M059J (cell line): ENCODE measurements at places on chromosomes 16 and 17. TPM values are rescaled to one million over a fixed set of nuclear protein-coding genes. Genes with fewer than 3 reads are reported as not detected.

The HOXB6 gene
- total RNA-seq, result 6.2 and 9.4 TPM in 2 replicates

GRCh38 chr17:79844869-79845600 lies 5.8 kb upstream of the CBX4 start:
- DNase-seq, result no peak

DNA sequence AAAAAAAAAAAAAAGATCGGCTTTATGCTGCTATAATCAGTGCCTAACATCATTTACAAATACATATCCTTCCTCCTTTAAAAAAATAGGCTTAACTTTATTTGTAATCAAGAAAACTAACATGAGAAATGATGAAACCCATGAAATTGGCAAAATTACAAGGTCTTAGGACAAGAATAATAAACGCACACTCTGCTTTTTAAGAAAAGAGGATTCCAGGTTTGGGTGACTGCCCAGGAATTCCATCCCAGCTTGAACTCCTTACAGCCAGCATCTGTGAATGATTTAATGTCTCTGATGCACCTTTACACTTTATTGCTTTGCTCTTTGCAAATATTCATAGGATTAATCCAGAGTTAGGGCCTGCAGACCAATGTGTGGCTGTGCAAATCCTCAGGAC lies 196.0 kb downstream of the CBLN1 start:
- peak; percentile 67 for DNase-seq

The C16orf89 gene
- 0.17 TPM in 1 of 2 replicates, not detected in the other for total RNA-seq

DNA sequence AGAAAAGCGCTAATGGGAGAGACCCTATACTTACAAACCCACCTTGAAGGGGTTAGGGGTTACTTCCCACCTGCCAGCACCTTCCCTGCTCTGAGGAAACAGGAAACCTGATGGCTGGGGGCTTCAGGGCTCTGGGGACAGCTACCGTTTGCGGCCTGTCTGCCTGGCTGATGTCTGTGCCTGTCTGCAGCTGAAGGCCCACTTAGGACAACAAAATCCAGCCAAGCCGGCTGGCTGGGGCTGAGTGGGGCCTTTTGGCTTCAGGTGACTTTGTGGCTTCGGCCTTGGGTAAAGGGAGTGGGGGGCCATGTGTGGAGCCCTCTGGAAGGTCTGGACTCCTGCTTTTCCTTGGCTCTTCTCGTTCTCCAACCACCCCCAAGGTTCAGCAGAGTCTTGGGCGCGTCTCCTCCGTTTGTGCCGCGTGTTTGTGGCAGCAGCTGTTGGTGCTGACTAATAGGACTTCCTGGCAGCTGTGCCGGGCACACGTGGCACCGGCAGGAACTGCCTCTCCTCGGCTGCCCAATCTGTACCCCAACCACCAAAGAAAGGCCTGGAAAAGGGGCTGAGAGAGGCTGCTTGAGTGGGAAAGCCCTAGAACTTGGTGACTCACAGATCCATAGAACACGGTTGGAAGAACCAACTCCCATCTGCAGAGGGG lies 186.7 kb downstream of the MSI2 start:
- DNase-seq, result peak; percentile 73

DNA sequence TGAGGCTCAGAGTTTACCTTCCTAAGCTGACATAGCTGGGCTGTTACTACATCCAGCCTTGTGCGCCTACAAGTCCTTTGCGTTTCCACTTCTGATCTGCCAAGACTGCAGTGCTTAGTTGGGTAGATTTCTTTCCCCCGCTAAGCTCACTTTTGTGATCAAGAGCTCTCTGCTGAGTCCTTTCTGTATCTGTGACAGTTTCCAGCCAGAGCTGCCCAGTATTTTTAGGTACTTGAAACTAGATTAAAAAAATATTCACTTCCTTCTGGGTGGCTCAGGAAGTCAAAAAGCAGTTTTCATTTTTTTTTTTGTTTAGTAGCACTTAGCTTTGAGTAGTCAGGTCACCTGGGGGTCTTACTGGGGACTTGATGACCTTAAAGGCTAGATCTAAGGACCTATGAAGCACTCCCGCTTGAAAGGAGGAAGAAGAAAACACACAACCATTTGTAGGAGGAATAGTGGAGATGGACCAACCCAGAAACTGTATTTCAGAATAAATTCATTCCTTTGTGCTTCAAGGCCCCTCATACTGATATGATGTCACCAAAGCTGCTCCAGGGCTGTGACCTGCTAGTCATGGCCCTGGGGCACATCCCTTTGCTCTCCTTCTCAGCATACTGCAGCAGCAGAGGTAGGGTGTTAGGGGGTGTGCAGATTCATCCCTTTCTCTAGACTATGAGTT lies 75.6 kb upstream of the HNF1B start:
- DNase-seq, result no peak

The GPRC5B gene
- total RNA-seq, result 0.86 and 3.2 TPM in 2 replicates

DNA sequence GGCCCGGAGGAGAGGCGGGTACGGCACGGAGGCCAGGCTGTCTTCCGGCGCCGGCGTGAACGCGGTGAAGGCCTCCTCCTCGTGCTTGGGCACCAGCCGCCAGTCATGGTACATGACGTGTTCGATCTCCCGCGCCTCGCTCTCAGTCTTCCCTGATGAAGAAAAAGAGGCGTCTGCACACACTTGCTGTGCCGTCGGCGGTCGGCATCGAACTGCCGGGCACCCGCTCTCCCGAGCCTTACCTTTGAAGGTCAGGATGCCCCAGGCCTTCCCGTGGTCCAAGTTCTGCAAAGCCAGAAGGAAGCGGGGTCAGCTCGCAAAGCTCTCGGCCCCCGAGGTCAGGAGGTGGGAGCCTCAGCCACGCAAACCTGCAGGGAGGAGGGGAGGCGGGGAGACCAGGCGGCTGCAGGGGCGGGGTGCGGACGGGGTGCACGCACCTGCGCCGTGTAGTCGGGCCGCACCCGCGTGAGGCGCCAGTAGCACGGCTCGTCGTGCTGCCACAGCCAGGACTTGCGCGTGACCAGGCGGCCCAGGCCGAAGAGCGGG lies at the start of gene EME2:
Gene EME2 (plus strand): TSS at position 449 of the 546 bp plus-strand sequence. CDS start 418 bp downstream, outside the sequence.
- DNase-seq, result no peak

The SLC13A2 gene
- not detected in 2 replicates for total RNA-seq

GRCh38 chr17:59456428-59456827 lies 109.0 kb upstream of the DHX40 start:
- no peak for DNase-seq

The ABCC3 gene
- total RNA-seq, result 9.3 and 13.3 TPM in 2 replicates

DNA sequence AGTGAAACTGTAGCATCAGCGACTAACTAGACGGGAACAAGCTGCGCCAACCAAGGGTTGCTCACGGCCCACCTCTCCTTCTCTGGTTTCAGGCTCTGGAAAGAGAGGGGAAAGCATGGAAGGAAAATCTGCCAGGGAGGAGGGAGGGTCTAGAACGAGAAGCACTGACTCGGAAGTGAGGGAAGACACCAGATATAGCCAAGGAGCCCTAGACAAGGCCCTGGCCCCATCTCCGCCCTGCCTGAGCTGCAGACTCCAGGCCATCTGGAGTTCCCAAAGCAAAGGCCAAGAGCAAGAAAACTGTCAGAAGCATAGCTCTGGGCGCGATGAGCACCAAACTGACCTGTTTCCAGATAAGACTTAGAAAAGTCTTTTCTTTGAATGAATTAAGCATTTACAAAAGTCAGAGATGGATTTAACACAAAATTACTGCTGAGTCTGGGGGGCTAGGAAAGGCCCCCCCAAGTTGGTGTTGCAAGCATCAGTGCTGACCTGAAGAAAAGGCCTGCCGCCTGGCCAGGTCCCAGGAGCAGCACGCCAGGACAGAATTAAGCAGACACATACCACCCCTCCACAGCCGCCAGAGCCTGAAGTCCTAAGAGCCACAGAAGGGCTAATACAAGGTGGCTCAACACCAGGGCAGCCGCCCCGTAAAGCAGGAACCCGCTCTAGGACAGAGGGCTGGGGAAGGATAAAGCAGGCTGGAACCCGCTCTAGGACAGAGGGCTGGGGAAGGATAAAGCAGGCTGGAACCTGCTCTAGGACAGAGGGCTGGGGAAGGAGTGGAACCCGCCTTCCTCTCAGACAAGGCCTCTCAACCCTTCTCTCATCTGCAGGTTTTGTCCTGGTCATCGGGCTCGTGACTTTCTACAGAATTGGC lies 20.7 kb downstream of the TMEM204 start:
- no peak for DNase-seq

The GPS2 gene
- 94.3 and 118 TPM in 2 replicates for total RNA-seq

- DNase-seq, result no peak
Observed at GRCh38 chr17:78409191-78409928, 30.9 kb downstream of the PGS1 start.

The TEKT5 gene
- total RNA-seq, result 1.4 TPM in 1 of 2 replicates, not detected in the other

DNA sequence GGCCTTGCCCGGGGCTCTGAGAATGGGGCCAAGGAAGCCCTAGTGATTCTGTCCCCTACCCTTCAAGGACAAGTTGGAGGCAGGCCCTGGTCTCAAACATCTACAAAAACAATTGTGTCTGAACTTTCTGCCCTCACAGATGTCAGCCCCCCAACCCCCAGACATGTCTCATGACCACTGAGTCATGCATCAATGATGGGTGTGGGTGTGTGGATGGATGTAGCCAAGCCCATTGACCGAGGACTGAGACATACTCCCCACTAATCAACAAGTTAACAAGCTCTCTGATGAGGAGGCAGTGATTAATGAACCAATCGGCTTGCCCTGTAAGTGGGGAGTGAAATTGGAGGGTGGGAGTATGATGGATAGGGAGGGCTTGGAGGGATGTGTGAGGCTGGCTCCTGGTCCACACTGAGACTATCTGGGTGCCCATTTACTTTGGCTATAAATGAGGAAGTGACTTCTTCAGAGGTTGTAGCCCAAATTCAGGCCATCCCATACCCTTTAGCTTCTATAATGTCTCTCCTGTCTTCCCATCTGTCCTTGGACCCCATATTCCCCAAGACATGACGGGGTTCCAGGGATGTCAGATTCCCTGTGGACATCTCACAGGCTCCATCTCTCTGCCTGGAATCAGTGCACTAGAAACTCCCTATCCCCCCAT lies 97.1 kb upstream of the TMEM97 start:
- no peak for DNase-seq

DNA sequence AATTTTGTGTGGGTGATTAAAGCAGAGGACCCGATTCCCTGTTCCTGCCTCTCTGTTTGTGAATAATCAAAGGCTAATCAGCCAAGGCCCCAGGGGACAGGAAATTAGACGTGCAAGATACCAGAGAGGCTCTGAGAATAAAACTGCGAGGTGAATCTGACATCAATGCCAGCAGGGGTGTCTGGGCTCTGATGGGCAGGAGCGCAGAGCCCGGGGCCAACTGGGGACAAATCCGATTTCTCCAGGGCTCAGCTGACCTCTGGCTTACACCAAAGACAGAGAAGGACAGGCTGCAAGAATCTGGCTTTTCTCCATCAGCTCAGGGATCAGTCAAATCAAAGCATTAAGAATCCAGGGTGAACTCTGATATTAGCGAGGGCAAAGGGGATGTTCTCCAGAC lies 174.3 kb downstream of the XYLT1 start:
- DNase-seq, result peak; percentile 38

GRCh38 chr17:47678196-47678595 lies 15.8 kb upstream of the TBKBP1 start:
- DNase-seq, result no peak

DNA sequence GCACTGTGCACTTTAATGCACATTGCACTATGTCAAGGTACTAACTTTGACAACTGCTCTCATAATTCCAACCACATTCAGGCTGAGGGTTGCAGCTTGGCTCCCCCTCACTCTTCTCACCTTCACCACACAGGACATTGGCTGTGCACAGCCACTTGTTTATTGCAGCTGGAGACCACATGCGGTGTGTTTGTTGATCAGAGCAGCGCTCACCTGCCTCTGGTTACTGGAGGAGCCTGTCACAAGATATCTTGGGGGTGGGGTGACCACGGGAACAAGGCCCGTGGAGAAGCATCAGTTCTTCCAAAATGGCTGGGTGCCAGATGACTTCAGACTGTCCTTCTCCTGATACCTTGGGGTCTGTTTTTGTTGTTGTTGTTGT lies 10.6 kb upstream of the CCL5 start:
- DNase-seq, result peak; percentile 19

DNA sequence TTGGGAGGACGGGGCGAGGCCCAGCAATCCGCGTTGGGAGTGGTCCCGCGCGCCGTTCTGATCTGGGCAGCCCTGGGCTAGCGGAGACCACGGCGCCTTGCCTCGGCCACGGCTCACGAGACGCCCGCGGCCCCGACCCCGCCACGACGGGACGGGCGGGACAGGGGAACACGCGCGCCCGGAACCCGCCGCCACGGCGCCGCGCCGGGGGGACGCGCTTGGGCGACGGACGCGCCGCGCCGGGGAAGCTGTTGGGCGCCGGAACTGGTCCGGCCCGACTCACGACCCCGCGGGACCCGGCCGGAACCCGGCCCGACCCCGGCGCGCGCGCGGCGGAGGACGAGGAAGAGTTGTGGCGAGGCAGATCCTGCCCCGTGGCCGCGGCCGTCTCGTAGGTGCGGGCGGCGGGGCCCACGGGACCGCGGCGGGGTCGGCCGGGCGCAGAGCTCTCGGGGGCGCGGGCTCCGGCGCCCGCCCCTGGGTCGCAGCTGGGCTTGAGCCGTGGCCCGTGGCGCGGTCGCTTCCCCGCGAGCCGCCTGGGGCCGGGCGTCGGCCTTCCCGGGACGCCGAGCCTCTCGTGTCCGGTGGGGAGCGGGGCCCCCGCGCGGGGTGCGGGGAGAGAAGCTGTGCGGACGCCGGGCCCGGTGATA lies at the start of gene ACSF3:
Gene ACSF3 (plus strand): TSS at position 251 of the 650 bp plus-strand sequence. CDS start 6,830 bp downstream, outside the sequence.
- DNase-seq, result peak; percentile 44

DNA sequence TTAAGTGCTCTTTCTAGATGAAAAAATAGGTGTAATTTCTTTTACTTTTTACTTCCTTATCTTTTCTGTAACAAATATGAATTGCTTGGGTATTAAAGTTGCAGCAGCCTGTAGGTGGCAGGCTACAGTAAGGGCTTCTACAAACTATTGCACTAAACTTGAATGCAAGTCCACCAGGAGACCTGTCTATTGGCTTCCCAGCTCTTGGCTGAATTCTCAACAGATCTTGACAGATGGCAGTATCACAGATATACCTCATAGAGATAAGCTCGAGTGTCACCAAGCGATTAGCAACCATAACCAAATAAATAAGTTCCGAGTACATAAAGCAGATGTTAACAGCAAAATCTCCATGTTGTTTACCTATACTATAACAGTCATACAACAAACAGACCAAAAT lies 5.9 kb downstream of the BBS2 start:
- DNase-seq, result peak; percentile 69

- peak; percentile 69 for DNase-seq
Observed at GRCh38 chr17:82859431-82860403, 19.9 kb upstream of the ZNF750 start.

- DNase-seq, result peak; percentile 89
Observed at GRCh38 chr17:7774055-7774521, 56.5 kb downstream of the DNAH2 start.

The TMEM204 gene
- total RNA-seq, result not detected in 2 replicates

GRCh38 chr17:74277935-74278334 lies 3.9 kb downstream of the DNAI2 start:
- no peak for DNase-seq

GRCh38 chr17:82219083-82219482 lies 6.4 kb upstream of the CCDC57 start:
- DNase-seq, result no peak
